Inflammatory macrophage treated with lipopolysaccharide for 1 hour (primary cell): ENCODE measurements at places on chromosomes 16 and 17.

- DNase-seq: no peak
Measured at GRCh38 chr17:32588982-32589381, 102.2 kb downstream of the CDK5R1 start.

GRCh38 chr16:69620573-69620972 lies 54.8 kb downstream of the NFAT5 start:
- DNase-seq: peak; percentile 49

GRCh38 chr16:714079-714478 lies 839 bp upstream of the METRN start:
- DNase-seq: no peak

DNA sequence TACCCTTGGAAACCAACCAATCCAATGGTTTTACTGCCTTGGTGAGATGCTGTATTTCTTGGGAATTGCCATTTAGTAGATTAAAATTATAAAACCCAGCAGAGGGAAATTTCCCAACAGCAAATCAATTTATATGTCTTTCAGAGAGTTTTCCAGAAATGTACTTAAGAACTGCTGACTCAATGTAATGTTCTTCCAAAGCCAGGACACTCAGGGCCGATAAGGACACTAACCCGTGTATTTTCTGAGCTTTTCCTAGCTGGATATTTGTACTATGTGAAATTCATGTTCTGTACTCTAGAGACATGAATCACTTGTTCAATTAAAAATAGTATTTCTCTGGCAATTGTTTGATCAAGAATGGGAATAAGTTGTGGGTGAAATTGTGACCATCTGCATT lies 121.4 kb downstream of the KCNJ2 start:
- no peak for DNase-seq

- DNase-seq: no peak
Measured at GRCh38 chr16:46745617-46746016, 2.5 kb downstream of the MYLK3 start.

DNA sequence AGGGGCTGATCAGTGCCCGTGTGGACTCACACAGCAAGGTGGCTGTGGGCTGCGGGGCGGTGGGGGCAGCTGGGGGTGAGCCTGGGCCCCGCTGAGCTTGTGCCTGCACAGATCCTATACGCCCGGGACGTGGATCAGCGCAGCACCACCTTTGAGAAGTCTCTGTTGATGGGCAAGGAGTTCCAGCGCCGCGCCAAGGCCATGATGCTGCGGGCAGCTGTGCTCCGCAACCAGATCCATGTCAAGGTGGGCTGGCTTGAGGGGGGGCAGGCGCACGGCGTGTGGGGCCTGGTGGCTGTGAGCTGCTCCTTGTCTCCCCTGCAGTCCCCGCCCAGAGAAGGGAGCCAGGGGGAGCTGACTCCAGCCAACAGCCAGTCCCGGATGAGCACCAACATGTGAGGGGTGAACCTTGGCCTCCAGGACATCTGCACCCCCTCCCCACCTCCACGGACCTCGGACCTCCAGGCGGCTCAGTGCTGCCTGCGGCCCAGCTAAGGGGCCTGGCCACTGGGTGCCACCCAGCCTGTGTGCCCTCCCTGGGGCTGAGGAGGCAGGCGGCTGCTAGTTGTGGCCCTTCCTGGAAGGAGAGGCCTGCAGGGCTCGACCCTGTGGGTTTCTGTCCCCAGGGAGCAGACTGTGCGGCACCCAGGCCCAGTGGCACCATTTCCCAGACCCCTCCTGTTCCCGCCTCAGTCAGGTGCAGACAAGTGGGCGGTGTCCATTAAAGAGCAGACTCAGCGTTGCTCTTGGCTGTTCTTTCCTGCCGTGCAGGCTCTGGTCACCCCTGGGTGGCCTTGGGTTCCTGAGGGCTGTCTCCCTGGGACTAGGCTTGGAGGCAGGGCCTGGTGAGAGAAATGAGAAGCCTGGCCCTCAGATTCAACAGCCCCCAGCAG lies 5.3 kb downstream of the GPS1 start:
- no peak for DNase-seq

- DNase-seq: no peak
Measured at GRCh38 chr17:77167472-77168306, 26.9 kb downstream of the SEC14L1 start.

- no peak for DNase-seq
Measured at GRCh38 chr16:78780808-78781207, 681.4 kb downstream of the WWOX start.

- no peak for DNase-seq
Measured at GRCh38 chr17:72613396-72613795, 479.1 kb downstream of the SLC39A11 start.

- DNase-seq: no peak
Measured at GRCh38 chr17:40089077-40089895, 11.1 kb downstream of the NR1D1 start.

DNA sequence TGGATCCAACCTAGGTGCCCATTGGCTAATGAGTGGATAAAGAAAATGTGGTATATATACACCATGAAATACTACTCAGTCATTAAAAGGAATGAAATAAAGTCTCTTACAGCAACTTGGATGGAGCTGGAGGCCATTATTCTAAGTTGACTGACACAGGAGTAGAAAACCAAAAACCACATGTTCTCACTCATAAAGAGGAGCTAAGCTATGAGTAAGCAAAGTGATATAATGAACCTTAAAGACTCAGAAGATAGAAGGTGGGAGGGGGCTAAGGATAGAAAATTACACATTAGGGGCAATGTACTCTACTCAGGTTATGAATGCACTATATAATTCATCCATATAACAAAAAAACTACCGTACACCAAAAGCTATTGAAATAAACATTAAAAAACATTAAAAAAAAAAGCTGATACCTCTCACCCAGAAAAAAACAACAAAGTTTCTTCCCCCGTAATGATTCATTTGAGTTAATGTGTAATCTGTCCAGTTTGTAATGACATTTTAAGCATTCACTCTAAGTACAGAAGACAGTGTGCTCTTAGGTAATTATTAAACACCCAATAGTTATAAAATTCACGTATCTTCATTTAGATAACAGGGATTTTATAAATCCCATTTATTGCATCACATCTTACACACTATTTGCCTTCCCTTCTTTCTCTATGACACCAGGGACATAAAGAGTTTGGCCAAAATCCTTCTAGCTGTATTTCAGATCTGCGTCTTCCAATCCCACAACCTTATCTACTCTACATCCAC lies 941.5 kb downstream of the CDH11 start:
- no peak for DNase-seq

- DNase-seq: peak; percentile 89
Measured at GRCh38 chr17:57243171-57243622, 13.1 kb upstream of the MSI2 start.

DNA sequence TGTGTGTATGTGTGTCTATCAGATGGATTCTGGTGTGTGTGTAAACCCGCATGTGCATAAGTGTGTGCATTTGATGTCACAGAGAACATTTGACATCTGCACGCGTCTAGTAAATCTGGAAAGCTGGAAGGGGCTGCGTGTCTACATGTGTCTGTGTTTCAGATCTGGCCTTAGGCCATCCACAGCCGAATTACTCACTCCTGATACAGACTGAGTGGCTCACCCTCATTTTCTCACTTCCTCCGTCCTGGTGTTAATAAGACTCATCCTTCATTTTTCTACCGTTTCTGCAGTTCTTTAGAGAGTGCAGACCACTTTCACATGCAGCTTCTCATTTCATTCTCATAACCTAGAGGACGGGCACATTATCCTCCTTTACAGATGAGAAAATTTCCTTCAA lies 491.6 kb downstream of the CDH13 start:
- DNase-seq: no peak

DNA sequence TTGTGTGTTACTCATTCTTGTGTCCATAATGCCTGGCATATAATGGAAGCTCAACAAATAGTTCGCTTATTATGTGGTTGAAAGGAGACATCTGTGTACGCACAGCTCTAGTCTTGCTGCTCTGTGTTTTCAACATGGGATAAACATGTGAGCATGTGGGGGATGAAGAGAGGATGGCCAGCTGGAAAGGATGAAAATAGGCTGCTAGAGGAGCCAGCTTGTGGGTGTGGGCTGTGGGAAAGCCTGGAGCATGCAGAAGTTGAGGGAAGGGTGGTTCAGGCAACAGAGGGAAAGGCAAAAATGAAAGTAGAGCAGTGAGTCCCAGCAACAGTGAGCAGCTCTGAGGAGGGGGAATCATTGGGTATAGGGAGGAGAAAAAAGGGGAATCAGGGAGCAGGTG lies 324.6 kb upstream of the CDH11 start:
- DNase-seq: no peak

- peak; percentile 12 for DNase-seq
Measured at GRCh38 chr16:54931120-54932014, 702 bp downstream of the IRX5 start.

DNA sequence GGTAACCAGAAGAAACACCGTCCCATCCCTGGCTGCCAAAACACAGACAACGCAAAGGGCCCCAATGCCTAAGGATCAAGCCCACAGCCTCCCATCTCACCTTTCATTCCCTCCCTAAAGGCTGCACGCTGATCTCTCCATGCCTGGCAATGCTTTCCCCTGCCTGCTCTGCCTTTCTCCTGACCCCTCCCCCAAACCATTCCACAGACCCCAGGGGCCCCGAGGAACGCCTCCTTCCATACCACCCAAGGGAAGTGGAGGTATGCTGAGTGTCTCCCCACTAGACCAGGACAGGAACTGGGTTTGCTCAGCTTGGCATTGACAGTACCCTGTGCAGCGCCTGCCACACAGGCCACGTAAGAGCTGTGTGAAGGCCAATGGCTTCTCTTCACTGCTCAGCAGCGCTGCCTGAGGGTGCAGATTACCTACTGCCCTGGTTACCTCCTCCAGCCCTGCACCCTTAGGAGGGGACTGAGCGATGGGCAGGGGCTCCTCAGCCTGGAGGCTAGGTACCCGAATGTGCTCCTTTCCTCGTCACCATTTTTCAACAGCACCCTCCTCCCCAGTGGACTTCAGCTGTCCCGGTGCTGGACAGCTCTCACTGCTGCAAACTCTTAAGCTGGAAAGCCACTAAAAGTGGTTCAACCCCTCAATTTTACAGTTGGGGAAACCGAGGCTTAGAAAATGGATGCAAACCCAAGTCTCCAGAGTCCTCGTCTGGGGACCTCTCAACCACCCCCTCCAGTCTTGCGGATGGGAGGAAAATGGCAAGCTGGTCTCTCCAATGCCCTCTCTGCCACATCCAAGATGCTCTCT lies 45.0 kb downstream of the SRCIN1 start:
- peak; percentile 15 for DNase-seq

- no peak for DNase-seq
Measured at GRCh38 chr17:72122010-72122764, 1.4 kb downstream of the SOX9 start.

DNA sequence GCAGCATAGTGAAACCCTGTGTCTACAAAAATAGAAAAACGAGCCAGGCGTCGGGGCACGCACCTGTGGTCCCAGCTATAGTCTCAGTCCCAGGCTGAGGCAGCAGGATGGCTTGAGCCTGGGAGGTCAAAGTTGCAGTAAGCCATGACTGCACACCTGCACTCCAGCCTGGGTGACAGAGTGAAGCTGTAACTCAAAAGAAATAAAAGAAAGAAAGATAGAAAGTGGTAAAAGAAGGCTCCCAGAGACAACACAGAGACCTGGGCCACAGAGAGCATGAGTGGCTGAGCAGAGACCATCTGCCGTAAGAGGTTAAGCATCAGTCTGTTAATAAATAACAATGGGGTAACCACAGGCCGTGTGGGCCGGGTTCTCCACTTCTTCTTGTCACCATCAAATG lies 15.3 kb upstream of the HEXD start:
- no peak for DNase-seq

GRCh38 chr17:42276359-42276608 lies at the start of gene STAT5B:
Gene STAT5B, minus strand, starts transcription at chr17:42276391. Its CDS starts 44,264 bp downstream, at chr17:42232127.
- DNase-seq: peak; percentile 66

DNA sequence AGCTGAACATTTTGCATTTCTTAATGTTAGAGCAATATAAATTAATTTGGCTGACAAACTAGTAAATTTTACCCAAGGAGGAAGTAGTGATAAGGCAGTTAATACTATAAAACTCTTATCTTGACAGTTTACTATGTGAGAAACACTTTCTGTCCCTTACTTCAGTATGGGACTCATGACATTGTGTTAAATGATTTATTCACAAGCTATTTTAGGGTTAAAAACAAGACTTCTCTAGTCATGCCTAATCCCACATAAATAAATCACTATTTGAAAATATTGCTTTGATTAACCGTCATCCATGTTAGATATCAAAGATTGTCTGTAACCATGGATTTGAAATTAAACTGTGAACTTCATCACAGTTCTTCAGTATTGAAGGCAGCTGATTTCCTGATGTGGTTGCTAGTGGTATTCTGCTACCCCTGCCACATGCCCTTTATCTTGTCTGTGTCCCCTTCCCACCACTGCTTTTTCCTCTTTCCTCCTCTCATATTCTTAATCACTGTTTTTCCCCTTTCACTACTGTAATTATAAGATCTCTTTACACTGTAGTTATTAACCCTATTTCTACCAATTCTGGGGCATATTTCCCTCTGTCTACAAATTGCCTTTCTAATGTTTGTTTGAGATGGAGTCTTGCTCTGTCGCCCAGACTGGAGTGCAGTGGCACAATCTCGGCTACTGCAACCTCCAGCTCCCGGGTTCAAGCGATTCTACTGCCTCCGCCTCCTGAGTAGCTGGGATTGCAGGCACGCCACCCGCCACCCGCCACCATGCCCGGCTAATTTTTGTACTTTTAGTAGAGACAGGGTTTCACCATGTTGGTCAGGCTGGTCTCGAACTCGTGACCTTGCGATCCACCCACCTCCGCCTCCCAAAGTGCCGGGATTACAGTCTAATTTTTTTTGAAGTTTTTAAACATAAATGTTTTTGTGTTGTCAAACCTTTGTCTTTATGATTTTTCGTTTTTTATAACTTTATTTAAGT lies 95.6 kb downstream of the STXBP4 start:
- DNase-seq: no peak

DNA sequence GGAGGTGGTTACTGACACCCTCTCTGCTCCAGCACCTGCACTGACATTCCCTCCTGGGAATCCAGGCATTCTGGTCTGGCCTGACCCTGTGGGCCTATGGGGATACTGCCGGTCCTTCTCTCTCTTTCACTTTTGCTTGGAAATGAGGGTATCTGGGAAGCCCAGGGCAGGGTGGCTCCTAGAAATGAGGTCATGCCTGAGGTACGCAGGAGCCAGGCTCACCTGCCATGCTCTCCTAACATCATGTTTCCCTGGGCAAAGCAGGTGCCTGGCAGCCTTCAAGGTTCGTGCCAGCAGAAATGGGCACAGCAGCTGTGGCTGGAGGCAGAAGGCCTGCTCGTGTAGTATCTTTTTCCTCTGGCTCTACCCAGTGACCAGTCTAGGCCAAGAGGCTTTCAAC lies 3.3 kb downstream of the ITGA3 start:
- no peak for DNase-seq

GRCh38 chr17:15409721-15410250 lies 57.6 kb downstream of the CDRT4 start:
- no peak for DNase-seq

GRCh38 chr16:29784157-29784556 lies 6.1 kb downstream of the ZG16 start:
- DNase-seq: no peak
